ENCODE measurements at places on chromosomes 3 and 15. TPM values are rescaled to one million over a fixed set of nuclear protein-coding genes. Genes with fewer than 3 reads are reported as not detected.

DNA sequence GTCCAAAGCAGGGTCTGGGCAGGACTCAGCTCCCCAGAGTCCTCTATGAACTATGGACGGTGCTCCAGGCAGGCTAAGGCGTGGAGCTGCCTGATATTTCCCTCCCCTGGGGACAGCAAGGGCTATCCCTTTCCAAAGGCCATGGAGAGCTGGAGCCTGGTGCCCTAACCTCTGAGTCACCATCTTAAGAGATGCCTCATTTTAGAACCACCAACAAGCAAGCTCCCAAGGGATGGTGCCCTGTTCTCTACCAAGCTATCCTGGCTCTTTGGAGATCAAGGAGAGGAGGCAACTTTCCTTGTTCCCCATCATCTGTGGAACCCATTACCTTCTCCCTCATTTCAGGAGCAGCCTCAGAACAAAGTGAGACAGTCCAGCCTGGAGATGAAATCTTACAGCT, 15.7 kb downstream of the STARD5 start:
- no peak for DNase-seq

- DNase-seq = no peak
Measured at GRCh38 chr15:81024265-81024872, 23.6 kb downstream of the TLNRD1 start.

GRCh38 chr15:43229977-43230376, 9.2 kb upstream of the EPB42 start:
- DNase-seq = no peak

- DNase-seq = peak; percentile 72
Measured at GRCh38 chr3:101195951-101196713, 124.2 kb downstream of the IMPG2 start.

DNA sequence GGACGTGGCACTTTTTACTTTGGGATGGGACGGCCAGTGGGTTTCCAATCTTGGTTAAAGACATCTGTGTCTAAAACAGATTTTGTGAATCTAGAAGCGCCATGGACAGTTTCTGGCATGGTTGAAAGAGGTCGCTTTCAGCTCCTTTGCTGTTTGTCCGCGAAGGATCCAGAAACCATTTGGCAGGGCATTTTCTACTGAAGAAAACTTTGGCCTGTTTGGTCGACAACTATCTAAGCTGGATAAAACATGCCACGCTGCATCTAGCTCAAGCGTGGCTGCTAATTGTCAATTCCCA, 730 bp upstream of the RORA start:
- no peak for DNase-seq

GRCh38 chr3:134874737-134875413, 79.8 kb downstream of the EPHB1 start:
- DNase-seq = no peak

DNA sequence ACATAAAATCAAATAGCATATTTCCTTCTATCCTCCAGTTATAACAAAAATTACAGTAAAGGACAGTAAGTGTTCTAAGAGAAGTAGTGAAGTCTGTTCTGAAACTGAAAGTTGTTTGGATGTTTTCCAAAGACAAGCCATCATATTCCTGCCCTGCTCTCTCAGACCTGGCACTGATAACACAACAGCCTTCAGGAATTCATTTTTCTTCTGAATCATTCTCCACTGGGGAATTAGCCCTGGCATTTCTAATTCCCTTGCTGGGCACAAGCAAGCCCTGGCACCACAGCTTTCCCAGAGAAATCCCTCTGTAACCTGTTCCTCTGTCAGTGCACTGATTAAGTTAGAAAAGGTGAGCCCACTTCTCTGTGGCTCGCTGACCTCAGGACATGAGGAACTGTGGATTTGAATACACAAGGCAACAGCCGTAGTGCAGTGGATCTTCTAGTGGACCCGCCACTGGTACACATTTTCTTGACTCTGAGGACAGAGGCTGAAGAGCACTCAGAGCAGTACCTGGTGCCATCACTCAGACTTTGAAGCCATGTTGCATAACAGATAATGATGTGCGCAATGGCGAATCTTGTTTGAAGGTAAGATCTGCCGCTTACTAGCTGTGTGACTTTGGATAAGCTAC, 61.6 kb downstream of the WWTR1 start:
- peak; percentile 54 for DNase-seq

- DNase-seq = peak; percentile 28
Measured at GRCh38 chr15:74807282-74807681, 5.4 kb upstream of the LMAN1L start.

Gene OR4F15
- 0.28 TPM for total RNA-seq

Gene CADPS
- not detected for total RNA-seq

Gene TCAIM
- 21.5 TPM for total RNA-seq

Gene LNP1
- total RNA-seq = 2.2 TPM

Gene CCDC54
- total RNA-seq = not detected

Gene SMAD6
- total RNA-seq = 4.8 TPM

Data from IMR-90 (cell line).